ENCODE measurements at places on chromosomes 3 and 15. TPM values are rescaled to one million over a fixed set of nuclear protein-coding genes. Genes with fewer than 3 reads are reported as not detected.

DNA sequence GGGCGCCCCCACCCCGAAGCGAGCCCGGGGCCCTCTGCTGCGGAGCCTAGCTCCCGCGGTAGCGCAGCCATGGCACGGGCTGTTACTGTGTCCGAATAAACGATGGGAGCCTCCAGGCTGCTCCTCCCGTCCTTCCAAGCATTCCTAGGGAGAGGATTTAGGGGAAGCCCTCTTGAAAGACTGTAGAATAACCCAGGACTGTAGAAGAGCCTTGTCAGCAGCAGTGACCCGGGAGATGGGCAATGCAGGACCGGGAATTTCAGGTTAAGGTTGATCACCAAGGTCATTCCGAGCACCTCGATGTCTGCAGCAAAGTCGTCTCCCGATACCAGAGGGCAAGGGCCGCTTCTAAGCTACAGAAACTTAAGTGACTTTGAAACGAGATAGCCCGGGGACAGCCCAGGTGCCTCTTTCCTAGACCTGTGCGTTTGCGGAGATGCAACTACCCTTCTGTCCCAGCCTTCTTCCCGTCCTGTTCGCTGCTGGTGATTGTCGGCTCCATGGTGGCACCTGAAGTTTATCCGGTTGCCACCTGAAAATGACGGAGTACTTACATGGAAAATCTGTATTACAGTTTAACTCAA is 753 bp upstream of the MYO5A start:
- DNase-seq: no peak

DNA sequence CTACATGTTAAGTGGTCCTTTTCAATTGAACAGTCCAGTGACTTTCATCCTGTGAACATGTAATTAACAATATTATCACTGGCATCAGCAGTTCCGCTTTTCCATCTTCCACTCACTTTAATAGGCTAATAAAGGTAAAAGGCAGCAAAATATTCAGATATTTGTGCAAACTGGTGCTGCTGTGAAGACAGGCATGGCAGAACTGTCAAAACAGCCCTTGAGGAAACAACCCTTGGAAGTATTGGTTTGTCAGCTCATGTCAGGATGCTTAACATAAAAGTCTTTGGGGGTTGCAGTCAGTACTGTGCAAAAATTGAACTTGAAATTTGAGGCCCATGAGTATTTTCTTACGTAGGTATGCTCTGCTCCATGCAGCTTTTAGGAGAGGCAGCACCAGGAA is 72.0 kb upstream of the CMTM7 start:
- no peak for DNase-seq

DNA sequence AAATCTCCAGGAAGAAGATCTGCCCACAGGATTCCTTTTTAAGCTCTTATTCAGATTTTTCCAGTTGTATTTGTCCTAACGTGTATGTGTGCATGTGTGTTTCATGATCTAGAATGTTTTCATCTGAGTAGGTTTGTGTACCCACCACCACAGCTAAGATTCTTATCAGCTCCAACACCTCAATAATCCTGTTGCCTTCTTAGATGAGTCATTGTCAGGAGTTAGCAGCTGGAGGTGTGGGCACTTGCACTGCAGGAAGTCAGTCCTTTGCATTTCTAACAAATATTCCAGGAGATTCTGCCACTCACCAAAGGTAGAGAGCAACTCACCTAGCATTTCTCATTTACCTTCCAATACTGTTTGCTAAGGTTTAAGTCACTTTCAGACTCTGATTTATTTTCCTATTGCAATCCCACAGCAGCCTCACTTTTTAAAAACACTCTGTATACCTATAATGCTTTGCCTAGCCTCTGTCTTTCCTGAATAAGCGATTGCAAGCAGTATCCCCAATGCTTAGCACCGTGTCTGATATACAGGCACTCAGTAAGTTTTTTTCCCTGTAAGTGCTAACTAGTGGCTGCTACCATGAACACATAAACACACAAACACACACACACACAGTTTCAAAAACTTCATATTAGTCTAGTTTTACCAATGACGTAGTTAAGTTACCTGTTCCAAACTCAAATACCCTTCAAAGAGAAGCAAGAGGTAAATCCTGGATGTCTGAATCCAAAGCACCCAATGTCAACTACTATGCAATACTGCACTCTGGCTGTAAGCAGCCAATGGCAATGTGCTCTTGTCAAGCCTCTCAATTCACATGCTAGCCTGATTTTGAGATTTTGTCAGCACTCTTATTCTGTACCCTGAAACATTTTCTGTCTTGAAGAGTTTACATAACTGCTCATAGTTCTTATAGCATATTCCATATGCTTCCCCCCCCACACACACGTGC is 713.5 kb upstream of the LMCD1 start:
- DNase-seq: no peak

GRCh38 chr15:74635228-74635627 is 19.6 kb downstream of the CLK3 start:
- peak; percentile 62 for DNase-seq

- DNase-seq: no peak
Measured at GRCh38 chr3:134366221-134366927, 7.9 kb downstream of the AMOTL2 start.

DNA sequence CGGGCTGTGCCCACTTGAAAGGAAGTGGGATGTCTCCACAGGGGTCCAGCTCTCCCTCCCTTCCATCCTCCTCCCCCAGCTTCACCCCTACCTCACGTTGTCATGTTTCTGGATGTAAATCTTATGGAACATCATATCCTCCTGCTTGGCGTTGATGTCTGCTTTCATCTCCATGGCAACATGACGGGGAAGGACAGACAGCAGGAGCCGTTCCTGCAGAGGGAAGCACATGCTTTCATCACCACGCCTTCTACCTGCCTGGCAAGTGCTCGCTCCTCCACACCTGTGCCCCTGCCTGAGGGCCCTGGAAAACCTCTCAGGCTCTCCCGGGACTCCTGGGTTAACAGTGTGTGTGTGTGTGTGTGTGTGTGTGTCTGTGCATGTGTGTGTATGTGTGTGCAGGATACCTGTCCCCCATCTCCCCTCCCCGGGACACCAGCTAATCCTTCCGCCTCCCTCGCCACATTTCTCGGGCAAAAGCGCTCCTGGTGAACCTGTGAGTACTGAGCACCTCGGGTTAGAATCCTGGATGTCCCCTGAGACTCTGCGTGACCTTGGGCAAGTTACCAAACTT is 101.1 kb downstream of the ADCY5 start:
- DNase-seq: no peak

DNA sequence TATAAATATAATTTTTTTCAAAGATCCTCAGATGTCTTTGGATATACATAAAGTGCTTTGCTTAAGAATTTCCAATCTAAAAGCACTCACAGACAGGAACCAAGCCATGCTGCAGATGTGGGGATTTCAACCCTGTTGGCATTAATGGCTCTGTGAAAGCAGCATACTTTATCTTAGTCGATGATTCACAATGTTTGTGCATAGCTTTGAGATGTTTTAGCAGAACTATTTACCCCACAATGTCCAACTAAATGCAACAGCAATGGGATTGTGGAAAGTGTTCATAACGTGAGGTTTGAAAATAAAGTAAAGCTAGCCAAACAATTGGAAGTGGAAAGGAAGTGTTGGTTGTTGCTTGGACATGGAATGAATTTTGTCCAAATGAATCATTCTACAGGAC is 371.4 kb downstream of the SOX2 start:
- no peak for DNase-seq

DNA sequence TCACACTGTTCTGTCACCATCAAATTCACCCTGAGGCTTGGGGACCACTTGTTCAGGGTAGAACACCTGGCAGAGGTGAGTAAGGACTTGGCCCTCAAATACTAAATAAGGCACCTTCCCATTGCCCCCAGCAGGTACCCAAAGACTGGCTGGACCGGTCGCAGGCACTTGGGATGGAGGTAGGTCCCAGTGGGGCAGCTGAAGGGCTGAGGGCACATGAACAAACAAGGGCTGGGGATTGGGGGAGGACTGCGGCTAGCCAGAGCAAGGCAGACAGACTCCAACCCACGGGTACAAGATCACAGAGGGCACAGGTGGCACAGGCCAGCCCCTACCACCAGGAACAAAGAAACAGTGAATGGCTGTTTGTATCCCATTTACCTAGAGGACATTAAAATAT is 1.9 kb downstream of the MRPS25 start:
- no peak for DNase-seq

- DNase-seq: no peak
Measured at GRCh38 chr3:183966361-183966791, 51.3 kb downstream of the ABCC5 start.

DNA sequence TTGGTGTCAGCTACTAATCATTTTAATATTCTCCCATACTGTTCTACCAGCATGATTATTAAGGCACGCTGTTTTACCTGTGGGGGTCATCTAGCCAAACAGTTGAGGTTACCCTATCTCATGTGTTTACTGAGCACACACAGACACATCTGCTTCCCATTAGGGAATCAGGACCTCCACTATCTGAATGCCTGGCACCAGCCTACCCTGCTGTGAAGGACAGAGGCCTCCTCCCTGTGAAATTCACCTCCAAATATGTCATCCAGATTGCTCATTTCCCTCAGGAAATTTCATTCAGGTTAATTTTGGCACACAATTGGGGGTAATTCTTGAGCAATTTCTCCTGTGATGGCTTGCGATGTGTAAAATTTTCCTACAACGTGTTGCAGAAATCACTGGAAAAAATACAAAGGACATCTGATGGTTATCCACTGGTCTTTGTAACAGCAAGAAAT is 155.6 kb upstream of the NR2E3 start:
- no peak for DNase-seq

DNA sequence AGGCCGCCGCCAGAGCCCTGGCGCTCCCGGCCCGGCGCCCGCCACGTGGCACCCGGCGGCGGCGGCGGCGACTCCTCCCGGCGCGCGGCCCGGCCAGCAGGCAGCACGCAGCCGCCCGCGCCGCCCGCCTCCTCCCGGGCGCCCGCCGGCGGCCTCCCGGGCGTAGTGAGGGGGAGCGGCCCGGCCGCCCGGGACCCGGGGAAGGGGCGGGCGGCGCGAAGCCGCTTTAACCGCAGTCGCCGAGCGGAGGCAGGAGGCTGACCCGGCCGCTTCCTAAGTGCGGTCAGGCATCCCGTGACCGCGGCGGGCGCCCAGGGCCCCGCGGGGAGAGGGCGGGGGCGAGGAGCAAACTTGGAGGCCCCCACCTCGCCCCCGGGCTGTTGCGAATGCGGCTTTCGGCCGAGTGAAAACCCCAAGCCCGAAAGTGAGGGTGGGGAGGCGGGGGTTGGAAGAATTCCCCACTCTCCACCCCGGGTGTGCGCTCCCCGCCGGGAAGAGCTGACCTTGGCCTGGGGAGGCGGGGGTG is 1.7 kb upstream of the HES1 start:
- DNase-seq: peak; percentile 87

DNA sequence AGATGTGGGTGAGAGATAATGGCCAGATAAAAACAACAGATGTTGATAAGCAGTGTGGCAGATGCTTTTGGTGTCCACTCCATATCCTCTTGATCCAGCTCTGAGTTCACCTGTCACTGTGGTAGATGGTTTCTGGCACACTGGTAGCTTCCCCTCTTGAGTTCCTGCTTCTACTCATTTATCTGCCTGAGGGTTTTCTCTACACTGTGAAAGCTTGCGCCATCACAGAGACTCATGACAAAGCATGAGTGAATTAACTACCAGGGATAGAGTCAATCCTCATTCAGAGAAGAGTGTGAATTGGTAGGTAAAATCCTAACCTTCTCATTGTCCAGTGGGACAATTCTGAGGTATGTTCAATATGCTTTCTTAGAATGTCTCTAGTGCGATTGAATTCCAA is 50.0 kb upstream of the ARHGEF26 start:
- DNase-seq: no peak

DNA sequence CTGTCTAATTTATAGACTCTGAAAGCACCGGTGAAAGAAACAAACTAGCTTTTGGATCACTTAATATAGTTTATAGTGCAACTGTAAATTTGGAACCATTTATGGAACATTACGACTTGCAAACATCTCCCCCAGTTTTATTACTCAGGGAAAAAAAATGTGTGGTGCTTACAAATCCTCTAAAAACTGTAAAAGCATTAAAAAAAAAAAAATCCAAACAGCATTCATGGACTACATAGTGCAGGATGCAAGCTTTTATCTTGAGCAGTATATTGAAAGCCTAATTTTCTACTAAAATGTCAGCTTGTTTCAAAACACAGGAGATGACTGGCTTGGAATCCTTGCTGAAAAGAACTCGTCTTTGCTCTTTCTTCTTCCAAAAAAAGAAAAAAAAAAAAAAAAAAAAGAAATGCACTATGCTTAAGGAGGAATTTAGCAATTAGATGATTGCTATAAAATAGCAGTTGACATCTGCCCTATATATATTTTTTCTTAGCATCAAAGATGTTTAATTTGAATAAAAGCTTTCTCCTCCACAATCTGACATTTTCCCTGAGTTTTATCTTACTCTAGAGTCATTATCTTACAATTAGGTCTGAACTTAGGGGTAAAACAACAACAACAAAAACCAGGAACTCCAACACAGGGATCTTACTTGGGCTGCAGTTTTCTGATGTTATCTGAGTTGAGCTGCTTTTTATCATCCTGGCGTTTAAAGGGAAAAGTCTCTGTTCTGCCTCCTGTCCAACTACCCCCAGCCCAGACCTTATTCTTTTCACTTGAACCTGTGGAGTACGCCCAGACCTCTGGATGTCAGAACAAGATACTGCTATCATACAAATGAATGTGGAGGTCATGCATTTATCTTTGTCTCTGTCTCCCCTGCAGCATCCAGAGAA is 62.6 kb upstream of the PDZRN3 start:
- peak; percentile 59 for DNase-seq

The SYNPR gene
- total RNA-seq: not detected

The DGKG gene
- 4.8 TPM for total RNA-seq

The SEMA3B gene
- 51.6 TPM for total RNA-seq

The ETV5 gene
- total RNA-seq: 15.4 TPM

The SLC12A1 gene
- total RNA-seq: not detected

The ANKRD34C gene
- not detected for total RNA-seq

Data from fibroblast of lung (primary cell).